Hepatic stellate cell (primary cell): ENCODE measurements at places on chromosomes 7 and 10.

DNA sequence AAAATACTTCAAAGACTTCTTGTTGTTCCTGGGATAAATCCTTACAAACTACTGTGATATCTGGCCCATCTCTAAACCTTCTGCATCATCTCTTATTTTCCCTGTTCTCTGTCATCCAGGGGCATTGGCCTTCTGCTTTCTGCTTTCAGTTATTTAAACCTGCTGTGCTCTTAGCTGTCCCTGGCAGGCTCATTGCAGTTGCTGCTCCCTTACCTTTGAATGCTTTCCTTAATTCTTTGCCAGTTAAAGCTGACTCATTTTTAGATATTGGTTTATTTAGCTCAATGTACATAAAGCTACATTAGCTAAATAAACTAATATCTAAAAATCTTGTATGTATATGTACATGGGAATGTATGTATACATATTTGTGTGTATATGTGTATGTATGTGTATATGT lies 40.6 kb upstream of the CD36 start:
- DNase-seq, result no peak

- DNase-seq, result no peak
Observed at GRCh38 chr10:68222391-68222790, 9.5 kb downstream of the ATOH7 start.

- no peak for DNase-seq
Observed at GRCh38 chr7:157807510-157807909, 470.7 kb downstream of the DNAJB6 start.

DNA sequence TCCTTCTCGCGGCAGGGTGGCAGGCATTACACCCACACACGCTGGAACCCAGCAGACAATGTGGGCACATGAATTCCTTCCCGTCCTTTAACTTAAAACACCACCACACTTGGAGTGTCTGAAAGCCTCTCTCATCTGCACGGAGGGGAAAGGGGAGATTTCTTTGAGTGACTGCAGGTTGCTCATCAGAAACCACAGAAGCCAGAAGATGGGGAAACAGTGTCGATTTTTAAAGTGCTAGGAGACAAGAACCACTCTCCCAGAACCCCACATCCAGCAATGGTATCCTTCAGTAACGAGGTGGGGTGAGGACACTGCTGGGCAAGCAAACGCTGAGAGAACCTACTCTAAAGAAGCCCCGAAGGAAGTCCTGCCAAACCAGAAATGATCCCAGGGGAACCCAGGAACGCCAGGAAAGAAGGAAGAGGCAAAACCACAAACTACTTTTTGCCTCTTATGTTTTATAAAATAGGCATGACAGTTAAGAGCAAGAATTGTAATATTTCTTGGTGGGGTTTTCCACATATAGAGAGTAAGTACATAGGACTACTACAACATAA lies 254.3 kb downstream of the ELFN1 start:
- peak; percentile 82 for DNase-seq
